ENCODE measurements at places on chromosomes 4 and X. TPM values are rescaled to one million over a fixed set of nuclear protein-coding genes. Genes with fewer than 3 reads are reported as not detected.

Gene GRIA2
- total RNA-seq: not detected

Gene NIPAL1
- total RNA-seq: 1.8 TPM

Gene CLCN5
- total RNA-seq: 2.6 TPM

DNA sequence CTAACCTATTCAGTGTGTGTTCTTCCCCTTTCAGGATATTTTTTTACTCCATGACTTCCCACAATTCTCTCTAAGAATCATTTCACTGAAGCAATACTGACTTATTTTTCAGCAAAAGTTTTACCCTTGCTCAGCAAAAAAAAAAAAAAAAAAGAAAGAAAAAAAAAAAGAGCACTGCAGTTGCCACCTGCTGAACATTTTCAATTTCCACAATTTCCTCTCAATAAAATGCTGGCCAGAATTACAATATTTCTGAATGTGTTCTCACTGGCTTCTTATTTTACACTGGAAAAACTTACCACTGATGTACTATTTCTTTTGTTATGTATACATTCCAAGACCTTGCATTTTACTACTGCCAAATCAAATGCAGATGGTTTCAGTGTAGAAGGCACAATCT is 210.4 kb downstream of the PAPSS1 start:
- H3K27me3 ChIP-seq: peaks cover 7% of the 10 kb centered on the region
- H3K4me1 ChIP-seq: no peaks in the 10 kb centered on the region
- no peak for DNase-seq
- no peak overlapping the region for H3K4me3 ChIP-seq

GRCh38 chr4:183984566-183984965 is 79.5 kb downstream of the STOX2 start:
- DNase-seq: no peak
- H3K27ac ChIP-seq: no peak overlapping the region
- peaks cover 6% of the 10 kb centered on the region for H3K27me3 ChIP-seq
- H3K4me1 ChIP-seq: no peaks in the 10 kb centered on the region

GRCh38 chr4:7059662-7060061 is 8.2 kb downstream of the GRPEL1 start:
- H3K27ac ChIP-seq: no peak overlapping the region
- peaks cover 19% of the 10 kb centered on the region for H3K4me1 ChIP-seq
- H3K4me3 ChIP-seq: no peak overlapping the region
- no peaks in the 10 kb centered on the region for H3K27me3 ChIP-seq
- no peak for DNase-seq
- peaks cover 40% of the 10 kb centered on the region for H3K36me3 ChIP-seq

DNA sequence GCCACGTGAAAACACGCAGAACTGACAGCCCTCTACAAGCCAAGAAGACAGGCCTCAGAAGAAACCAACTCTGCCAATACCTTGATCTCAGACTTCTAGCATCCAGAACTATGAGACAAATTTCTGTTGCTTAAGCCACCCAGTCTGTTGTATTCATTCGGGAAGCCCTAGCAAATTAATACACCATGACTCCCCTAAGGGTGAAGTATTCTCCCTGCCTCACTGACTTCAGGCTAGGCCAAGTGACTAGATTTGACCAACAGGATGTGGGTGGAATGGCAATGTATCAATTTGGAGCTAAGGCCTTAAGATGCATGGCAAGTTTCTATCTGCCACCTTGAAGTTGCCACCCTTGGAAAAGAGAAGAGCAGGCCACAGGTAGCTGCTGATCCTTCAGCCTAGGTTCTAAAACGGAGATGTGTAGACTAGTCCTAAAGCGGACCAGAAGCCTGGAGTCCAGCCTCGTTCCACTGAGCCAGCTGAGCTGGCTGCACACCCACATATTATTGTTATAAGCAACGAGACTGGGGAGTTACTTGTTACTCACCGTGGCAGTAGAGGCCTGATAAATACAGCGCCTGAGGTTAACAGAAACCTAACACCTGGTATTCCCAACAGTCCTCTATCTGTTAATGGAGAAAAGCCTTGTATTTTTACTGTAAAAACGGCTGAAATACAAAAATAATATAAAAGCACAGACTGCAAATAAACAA is 16.4 kb downstream of the SCARB2 start:
- H3K4me1 ChIP-seq: peaks cover 35% of the 10 kb centered on the region
- DNase-seq: no peak
- peaks cover 23% of the 10 kb centered on the region for H3K36me3 ChIP-seq
- H3K27ac ChIP-seq: no peak overlapping the region
- no peak overlapping the region for H3K4me3 ChIP-seq
